Bone marrow (tissue), 2 donors: ENCODE measurements at places on chromosomes 6 and 20.

DNA sequence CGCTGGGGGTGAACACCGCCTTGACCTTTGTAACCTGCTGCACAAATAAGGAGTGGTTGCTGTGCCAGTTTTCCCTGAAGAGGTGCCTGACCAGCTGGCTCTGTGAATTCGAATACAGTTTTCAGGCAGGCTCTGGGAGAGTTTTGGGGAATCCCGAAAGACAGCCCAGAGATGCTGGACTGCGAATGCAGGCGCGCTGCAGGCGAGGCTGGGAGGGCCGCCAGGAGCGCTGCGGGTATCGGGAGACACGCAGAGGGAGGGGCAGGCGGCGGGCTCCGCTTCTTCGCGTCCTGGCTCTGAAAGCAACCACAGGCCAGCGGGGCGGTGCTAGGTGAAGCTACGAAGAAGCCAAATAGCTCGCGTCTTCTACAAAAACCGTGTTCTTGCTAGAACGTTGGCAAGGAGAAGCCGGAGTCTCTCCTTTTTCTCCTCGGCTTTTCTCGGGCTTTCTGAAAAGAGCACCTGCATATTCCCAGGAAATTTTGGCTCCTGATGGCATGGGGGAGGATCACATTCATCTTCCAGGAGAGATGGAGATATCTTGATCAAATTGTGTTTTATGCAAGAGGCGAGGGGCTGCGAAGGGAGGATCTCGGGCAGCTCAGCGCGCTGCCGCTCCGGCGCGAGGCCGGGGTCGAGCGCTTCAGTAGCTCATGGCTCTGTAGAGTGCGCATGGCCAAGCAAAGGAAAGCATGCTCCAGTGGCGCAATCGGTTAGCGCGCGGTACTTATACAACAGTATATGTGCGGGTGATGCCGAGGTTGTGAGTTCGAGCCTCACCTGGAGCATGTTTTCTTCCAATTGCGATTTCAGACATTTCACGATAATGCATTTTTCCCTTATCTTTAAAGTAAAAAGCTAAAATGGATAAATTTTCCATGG lies 158.1 kb upstream of the ZNF184 start:
- DNase-seq, result no peak

DNA sequence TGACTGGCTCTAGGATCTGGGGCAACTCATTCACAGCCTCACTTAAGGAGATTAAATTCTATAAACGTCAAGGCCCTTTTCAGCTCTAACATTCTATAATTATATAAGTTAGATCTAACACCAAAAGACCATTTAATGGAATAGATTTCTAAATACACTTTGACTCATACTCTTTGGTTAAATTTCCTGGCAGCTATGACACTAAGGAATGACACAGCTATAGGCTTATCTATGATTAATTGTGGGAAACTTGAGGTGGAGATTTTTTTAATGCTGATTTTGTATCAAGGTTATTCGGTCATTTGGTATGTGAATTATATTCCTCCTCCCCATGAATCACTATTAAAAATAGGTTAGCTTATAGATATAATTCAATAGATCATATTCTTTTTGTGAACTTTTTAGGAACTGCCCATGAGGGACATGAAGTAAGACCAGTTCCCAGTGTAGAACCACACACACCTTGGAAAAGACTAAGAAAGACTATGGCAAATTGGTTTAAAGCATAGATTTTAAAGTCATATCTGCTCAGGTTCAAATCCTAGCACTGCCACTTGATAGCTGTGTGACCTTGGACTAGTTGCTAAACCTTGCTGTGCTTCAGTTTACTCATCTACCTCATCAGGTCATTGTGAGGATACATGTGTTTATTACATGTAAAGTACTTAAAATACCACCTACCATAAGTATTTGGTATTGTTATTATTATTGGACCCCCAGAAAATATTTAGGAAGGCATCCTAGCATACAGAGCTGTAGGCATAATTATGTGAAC lies 116.0 kb downstream of the CRYBG1 start:
- no peak for DNase-seq

DNA sequence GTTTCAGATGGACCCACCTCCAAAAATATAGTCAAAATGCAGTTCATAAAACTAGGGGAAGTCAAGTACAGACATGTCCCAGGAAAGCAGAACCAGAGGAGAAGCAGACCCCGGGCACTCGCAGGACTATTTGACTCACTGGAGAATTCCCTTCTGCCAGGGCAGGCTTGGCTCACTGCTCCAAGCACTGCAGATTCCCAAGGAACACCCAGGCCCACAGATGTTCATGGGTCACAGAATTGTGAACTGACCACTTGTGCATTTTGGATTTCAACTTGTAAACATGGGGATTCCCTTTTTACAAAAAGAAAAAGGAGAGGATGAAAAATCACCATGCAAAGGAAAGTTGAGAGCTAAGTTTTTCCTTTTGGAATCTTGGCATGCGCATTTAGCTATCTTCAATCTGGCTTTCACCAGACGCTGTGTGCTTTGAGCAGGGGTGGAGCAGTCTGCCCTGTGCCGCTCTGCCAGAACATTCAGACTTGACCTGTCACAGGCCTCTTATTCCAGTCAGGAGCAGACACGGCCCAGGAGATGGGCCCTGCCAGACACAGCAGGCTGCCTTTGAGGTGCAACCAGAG lies 237.5 kb upstream of the TAB2 start:
- no peak for DNase-seq

GRCh38 chr6:11780097-11780428 lies 1.5 kb upstream of the ADTRP start:
- no peak for DNase-seq

GRCh38 chr6:108193835-108194234 lies 28.0 kb downstream of the NR2E1 start:
- no peak for DNase-seq

DNA sequence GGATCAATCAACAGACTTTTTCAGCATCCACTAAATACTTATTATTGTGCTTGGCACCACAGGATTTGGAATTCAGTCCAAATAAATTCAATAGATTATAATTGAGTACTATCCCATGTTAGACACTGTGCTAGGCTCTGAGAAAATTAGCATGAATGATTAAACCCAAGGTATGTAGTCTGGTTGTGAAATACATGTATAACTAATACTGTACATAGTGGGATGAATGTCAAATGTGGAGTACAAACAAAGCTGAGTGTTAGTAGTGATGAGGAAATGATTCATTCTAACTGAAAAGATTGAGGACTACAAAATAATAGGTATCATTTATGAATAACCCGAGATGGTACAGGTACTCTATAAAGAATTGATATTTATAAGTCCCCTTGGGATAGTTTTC lies 111.9 kb upstream of the FLRT3 start:
- DNase-seq, result no peak

GRCh38 chr6:52976591-52977035 lies 18.5 kb downstream of the GSTA4 start:
- no peak for DNase-seq

GRCh38 chr20:54335299-54335698 lies 127.4 kb downstream of the PFDN4 start:
- DNase-seq, result no peak

DNA sequence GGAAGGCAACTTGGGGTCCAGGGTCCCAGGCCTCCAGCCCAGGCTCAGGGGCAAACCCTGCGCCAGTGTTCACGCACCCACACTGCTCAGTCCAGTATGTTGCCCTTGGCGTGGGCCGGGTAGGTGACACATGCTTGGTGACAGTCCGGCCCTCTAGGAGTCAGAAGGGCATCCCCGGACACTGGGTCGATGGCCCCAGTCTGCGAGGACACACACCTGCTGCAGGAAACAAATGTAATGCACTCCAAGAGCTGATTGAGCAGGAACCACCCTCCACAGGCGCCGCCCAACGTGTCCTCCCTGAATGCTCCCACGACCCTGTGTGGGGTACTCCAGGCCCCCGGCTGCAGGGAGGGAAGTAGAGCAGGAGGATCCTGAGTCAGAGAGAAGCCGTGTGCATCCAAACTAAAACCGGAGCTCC lies 160.7 kb downstream of the DLL1 start:
- DNase-seq, result no peak

DNA sequence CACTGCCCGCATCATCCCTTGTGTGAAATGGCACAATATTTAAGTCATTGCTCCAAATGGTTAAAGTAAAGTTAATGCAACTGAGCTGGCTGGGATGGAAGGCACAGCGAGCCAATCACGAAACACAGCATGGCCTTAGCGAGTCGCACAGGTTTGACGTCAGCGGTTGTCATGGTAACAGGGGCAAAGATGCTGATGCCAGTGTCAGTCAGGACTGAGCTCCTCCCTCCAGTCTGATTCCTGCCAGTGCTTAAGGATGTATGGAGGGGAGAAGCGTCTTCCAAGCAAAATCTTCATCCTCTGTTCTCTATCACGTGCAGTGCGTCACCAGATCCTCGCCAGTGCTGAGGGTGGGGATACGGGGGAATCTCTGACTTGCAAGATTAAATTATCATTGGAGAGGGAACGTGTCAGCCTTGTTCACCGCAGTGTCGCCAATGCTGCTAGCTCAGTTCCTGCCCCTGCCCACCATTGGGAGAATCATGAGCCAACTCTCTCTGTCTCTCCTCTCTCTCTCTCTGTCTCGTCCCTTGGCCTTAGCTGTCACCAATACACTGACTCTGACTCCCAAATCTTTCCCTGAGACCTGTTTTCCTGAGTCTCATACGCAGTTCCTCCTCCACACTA lies 24.5 kb downstream of the TSPYL4 start:
- DNase-seq, result no peak

DNA sequence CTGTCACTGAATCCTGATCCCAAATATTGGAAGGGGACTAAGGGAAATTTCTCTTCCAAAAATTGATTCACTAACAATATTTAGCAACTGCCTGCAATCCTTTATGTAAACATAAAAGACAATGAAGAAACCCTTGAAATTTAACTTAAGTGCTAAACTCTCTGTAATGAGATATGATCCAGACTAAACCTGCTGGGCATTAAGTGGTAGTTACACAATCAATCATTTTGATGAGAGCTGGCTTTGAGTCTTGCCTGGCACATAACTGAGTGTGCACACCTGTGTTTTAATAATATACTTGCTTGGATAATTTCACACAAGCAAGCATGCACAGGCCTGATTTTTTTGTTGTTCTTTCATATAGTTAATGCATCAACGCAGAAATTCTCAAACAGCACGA lies 9.8 kb upstream of the ZFP64 start:
- no peak for DNase-seq

- no peak for DNase-seq
Measured at GRCh38 chr20:47817573-47817972, 32.3 kb upstream of the SULF2 start.

- DNase-seq, result no peak
Measured at GRCh38 chr6:113584767-113585166, 272.4 kb upstream of the MARCKS start.

- DNase-seq, result no peak
Measured at GRCh38 chr20:35978041-35978513, 9.7 kb downstream of the CNBD2 start.

DNA sequence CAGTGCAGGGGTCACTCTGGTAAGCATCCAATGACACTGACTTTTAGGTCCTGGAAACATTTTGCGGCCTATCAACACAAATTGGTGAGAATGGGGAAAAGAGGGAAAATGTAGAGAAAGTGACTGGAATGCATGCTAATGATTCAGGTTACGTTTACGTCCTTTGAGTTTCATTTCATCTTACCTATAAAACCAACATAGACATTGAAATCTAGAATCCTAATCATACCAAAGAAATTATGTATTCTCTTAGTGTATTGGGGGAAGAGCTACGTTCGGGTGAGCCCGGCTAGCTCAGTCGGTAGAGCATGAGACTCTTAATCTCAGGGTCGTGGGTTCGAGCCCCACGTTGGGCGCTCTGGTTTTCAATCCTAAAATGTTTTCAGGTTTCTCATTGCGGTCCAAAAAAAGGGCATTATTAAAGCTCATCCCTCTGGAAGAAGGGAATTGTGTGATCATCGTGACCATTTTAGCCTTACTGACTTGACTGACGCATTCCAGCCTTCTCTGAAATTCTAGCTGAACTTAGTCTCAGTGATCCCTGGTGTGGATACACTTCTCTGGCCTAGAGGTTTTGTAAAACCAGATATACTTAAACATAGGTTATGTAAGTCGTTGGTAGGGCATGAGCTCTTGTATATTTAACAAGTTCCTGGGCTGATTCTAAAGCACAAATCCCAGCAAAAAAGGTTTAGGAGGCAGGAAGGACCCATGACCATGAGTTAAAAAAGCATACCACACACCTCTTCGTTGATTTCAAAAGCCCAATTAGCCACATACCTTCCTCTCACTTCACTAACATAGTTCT lies 18.3 kb downstream of the HMGN4 start:
- DNase-seq, result no peak

GRCh38 chr6:13708736-13709135 lies 2.9 kb downstream of the RANBP9 start:
- no peak for DNase-seq

DNA sequence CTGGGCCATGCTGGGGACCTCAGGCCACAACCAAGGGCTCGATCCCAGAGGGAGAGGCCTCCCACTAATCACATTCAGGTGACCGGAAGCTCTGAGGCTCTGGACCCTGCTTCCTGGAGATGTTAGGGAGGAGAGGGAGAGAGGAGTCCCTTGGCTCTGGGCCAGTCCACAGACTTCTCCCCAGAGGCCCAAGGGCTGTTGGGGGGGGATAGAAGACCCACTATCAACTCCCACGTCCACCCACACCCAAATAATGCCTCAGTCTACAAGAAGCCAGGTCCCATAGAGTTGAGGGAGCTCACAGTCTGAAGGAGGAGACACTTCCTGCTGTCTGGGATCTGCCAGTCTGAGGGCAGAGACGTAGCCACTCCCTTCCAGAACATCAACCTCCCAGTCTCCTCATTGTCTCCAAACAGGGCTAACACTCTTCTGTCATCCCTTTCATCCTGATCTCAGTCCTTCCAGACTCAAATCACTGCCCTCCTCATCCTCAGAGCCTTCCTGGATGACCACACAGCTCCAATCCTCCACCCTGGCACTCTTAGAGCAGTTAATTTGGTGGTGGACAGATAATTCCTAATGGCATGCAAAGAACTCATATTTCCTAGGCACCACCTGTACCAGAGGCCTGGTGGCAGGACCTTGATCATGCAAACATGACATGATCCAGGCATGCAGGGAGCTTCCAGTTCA lies 69.9 kb downstream of the MRPL14 start:
- no peak for DNase-seq

- no peak for DNase-seq
Measured at GRCh38 chr6:16575655-16576054, 185.6 kb downstream of the ATXN1 start.

DNA sequence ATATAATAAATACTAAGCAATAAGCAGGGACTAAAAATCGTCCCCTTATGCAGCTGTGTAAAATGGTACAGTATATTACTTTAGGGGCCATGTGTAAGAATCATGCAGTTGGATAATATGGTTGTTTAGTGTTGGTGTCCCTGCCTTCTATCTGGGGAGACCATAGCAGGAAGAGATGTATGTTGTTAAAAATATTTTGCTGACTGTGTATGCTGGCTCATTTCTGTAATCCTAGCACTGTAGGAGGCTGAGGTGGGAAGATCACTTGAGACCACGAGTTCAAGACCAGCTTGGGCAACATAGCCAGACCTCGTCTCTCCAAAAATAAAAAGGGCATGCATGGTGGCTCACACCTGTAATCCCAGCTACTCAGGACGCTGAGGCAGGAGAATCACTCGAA lies 5.6 kb downstream of the PANK2 start:
- DNase-seq, result no peak

- no peak for DNase-seq
Measured at GRCh38 chr6:157761331-157761921, 61.6 kb upstream of the SNX9 start.
